ENCODE measurements at places on chromosomes 5 and 9. TPM values are rescaled to one million over a fixed set of nuclear protein-coding genes. Genes with fewer than 3 reads are reported as not detected.
A peak's percentile ranks its signal among the peaks of the same experiment; 100 is the strongest.

- no peak for DNase-seq
Observed at GRCh38 chr9:13467157-13467556, 187.7 kb upstream of the MPDZ start.

GRCh38 chr5:65625743-65626142 is 916 bp downstream of the SHLD3 start:
- DNase-seq, result no peak

DNA sequence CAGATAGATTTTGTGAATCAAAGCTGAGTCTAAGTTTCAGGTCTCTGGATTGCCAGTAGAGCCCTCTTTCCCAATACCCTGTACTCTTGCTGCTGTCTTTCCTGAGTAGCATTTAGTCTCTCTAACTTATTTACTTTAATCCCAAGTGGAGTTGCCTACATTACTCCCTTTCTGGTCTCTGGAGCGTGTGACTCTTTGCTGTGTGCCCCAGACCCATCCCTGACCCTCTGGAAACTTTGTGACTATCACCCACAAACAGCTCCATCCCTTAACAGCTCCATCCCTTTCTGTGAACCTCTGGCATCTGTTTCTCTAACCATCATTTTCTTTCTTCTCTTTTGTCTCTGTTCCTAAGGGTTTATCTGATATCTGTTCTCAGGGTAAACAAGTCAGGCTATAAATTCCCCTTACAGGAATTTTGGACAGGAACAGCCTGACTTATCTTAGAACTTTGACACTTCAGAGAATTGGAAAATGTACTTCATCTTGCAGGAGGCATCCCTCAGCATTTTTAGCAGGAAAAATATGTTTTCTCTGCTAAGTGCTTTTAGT is 1167.1 kb upstream of the SEMA6A start:
- no peak for DNase-seq

DNA sequence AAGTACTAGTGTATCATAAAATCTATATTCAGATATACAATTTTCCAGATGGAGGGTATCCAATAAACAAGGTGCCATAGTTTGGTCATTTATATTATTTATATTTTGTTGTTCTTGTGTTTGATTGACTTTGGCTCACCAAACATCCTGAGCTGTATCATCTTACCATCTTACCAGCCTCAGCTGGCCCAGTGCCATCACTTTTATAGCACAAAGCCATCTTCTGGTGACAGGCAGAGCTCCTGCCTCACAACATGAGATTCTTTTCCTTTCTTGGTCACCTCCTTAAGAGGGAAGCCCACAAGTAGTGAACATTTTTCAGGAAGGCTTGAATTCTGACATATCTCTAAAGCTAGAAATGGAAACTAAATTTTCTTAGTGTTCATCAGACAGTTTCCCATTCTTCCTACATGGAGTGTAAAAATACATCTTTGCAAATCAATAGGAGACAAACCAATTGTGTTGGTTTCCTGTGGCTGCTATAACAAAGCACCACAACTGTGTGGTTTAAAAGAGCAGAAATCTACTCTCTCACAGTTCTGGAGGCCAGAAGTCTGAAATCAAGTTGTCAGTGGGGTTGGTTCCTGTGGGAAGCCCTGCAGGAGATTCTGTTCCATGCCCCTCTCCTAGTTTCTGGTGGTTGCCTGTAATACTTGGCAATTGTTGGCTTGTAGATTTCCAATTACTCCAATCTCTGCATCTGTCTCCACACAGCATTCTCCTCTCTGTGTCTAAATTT is 341.8 kb downstream of the MAN2A1 start:
- DNase-seq, result peak; percentile 12

GRCh38 chr5:119402555-119402954 is 46.7 kb downstream of the TNFAIP8 start:
- no peak for DNase-seq

GRCh38 chr9:91359083-91359482 is 2.6 kb downstream of the AUH start:
- DNase-seq, result no peak

The RABGAP1 gene
- 37.7 TPM for total RNA-seq

DNA sequence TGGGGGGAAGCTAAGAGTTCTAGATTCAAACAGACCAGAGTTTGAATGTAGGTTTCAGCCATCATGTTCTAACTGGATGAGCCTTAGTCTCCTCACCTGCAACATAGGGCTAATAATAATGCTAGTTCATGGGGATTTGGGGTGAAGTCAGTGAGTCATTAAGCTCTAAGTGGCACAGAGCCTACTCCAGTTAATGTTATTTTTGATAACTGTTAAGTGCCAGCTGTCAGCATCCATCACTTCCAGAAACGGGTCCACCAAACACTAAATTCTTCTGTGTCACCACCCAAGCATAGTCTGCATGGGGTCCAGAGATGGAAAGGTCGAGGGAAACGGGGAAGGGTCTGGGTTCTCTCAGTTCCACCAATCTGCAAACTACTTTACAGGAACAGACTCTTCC is 1.8 kb upstream of the TSC1 start:
- DNase-seq, result no peak

DNA sequence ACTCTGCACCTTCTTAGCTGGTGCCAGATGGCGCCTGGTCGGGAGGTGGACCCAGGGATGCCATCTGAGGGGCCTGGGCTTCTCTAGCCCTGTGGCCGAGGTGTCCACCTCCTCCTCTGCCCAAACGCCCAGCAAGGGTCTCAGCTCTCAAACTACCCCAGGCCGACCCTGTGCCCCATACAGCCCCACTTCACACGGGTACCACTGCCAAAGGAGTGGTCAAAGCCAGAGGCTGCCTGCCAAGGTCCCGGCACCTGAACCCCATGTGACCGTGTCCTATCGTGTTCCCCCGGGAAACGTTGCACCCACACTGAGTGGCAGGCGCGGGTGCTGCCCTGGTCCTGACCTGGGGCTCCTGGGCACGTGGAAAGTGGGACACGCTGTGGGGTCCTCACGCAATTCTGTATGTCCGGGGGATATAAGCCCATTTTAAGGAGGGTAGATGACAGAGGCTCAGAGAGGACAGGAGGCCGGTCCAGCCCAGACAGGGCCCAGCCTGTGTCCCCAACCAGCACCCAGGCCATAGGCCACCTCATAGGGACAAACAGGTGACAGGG is 1.9 kb downstream of the ENTPD8 start:
- DNase-seq, result no peak

The LTC4S gene
- total RNA-seq, result 8.1 TPM

- no peak for DNase-seq
Observed at GRCh38 chr5:132498152-132498551, 7.6 kb upstream of the IRF1 start.

The SH3GL2 gene
- not detected for total RNA-seq

The BARHL1 gene
- not detected for total RNA-seq

The PKD2L2 gene
- not detected for total RNA-seq

The OR2V2 gene
- total RNA-seq, result not detected

GRCh38 chr9:97749928-97750327 is 52.8 kb upstream of the XPA start:
- DNase-seq, result no peak

The SLCO6A1 gene
- not detected for total RNA-seq

The C9orf50 gene
- total RNA-seq, result not detected

- no peak for DNase-seq
Observed at GRCh38 chr9:131622523-131622922, 77.2 kb downstream of the PRRT1B start.

- no peak for DNase-seq
Observed at GRCh38 chr5:177142098-177142611, 8.6 kb downstream of the NSD1 start.

The RFESD gene
- 5.8 TPM for total RNA-seq

- no peak for DNase-seq
Observed at GRCh38 chr9:113616621-113617496, 153.3 kb downstream of the RGS3 start.

DNA sequence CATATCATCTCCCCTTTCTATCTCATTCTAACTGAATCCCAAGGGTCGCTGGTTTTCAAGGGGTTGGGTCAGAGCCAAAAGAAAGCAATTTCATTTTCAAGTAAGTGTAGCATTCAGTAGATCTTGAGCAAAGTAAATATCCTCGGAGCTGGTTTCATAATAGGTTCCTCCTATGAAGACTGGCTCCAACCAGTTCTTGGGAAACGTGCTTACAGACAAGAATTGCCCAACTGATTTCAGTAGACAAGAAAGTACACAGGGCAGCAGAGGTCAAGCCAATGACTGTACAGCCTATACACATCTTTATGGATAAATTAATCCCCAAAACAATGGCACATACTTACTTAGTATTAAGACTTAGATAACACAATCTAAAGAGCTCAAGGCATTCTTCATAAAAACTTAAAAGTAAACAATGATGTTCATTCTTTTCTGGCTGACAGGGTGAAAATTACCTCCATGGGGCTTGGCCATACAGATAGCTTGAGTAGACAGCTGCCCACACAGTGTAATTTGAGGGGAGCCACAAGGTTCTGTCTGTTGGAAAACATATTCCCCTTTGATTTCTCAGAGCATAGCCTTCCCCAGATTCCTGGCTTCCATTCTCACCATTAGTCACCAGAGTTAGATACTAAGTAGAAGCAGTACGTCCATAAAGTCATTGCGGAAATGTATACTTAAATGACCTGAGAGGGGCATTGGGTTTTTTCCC is 163.9 kb downstream of the ARRDC3 start:
- DNase-seq, result no peak

DNA sequence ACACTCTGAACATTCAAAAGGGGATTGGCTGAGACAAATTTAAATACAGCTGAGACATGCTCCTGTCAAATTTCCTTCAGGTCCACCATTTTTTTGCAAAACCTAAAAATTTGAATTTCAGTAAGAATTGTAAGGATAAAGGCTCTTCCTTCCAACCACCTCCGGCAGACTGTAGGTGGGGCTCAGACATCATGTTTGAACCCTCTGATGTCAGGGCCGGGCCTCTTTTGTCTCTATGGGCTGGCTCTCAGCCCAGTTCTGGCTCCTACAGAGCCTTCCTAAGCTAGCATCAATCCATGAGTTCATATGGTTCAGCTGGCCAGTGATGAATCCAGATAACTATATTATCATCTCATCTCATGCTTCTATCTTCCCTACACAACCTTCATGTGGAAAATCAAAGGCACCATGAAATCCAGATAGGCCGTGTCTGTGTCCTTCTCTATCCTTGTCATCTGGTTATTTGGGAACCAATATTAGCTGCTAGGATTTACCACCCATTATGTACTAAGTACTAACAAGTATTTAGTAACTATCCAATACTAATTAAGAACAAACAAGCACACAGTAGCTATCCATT is 44.2 kb downstream of the NIPSNAP3B start:
- DNase-seq, result no peak

- no peak for DNase-seq
Observed at GRCh38 chr9:17481565-17481964, 97.3 kb upstream of the SH3GL2 start.

The RGMB gene
- total RNA-seq, result 18.6 TPM

DNA sequence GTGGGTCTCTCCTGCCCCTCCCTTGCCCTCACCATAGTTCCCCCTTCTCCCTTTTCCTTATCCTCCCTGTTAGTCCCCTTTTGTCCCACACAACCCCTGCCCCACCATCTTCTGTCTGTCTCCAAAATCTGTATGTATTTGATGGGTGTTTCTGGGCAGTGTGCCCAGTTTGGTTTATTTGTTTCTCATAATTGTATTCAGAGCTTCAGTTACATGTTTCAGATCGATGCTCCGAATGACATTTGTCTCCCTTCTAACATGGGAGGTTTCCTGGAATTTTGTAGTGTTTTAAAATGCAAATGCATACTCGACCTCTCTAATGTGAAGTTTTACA is 22.2 kb downstream of the FBXL7 start:
- DNase-seq, result no peak

The IFNW1 gene
- total RNA-seq, result not detected

DNA sequence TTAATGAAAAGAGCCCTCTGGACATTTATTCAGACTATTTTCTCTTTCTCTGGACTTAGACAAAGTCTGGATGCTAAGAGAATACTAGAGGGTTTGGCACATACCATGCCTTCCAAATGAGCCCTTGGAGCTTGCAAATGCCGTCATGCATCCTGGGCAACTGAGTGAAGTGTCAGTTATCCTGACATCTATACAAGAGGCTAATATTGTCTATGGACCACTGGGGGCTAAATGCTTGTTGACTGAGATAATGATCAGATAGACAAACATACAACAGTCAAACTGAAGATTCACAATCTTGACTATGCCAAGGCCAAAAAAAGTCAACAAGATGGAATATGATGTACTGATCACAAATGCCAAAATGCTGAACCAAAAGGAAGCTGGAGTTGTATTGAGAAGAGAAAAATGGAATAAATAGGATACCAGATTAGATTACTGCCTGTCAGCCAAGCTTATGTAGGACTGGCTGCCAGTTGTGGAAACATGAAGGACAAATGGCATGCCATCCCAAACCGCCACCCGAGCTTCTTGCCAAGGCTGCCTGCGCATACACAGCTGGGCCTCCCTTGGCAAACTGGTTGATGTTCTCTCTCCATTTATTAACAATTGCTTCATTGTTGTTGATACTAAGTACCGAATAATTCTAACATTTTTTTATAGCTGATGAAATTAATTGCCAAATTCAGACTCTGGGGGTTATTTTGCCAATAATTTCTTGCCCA is 240.1 kb upstream of the GRAMD2B start:
- no peak for DNase-seq

DNA sequence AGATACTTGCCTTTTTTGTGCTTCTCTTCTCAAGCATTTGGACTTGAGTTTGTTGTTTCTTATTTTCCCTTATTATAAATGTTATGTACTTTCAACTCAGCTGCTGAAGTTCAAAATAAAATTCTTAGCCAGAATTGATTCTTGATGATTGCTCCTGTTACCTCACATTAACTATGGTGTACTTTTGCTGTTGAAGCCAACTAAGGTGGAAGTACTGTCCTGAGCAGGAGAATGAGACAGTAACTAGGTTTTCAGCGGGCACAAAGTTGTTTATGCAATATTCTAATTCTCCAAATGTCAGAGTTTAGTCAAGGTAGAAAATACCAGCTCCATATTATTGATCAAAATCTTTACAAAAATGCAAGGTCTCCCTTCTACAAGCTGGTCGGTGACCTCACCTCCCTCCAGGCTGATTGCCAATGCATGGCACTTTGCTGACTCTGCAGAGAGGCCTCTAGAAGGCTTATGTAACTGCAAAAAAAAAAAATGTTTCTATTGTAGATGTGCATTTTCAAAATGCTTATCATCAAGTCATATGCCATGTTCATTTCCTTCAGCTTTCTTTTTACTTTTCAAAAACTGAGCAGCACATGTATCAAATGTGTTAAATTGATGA is 1783.5 kb upstream of the WWC1 start:
- no peak for DNase-seq

DNA sequence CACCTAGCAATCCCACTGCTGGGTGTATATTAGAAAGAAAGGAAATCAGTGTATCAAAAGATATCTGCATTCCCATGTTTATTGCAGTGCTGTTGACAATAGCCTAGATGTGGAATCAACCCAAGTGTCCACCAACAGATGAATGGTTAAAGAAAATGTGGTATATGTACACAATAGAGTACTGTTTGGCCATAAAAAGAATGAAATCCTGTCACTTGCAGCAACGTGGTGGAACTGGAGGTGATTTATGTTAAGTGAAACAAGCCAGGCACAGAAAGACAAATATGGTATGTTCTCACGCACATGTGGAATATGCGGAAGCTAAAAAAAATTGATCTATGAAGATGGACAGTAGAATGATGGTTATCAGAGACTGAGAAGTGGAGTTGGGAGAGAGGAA is 221.6 kb upstream of the DAP start:
- no peak for DNase-seq

GRCh38 chr9:21615446-21615845 is 133.3 kb upstream of the IFNE start:
- DNase-seq, result no peak

The TPPP gene
- total RNA-seq, result 1.1 TPM
